A673 (cell line): ENCODE measurements at places on chromosomes 11 and 22. TPM values are rescaled to one million over a fixed set of nuclear protein-coding genes. Genes with fewer than 3 reads are reported as not detected.

MUC2 gene
- total RNA-seq: not detected in 2 replicates

ARHGAP8 gene
- total RNA-seq: 0.31 TPM in 1 of 2 replicates, not detected in the other

DLG2 gene
- total RNA-seq: 276 and 277 TPM in 2 replicates

OR4C11 gene
- not detected in 2 replicates for total RNA-seq

THY1 gene
- 150 and 187 TPM in 2 replicates for total RNA-seq

GRCh38 chr11:134120143-134120850 is 51.4 kb downstream of the JAM3 start:
- DNase-seq: no peak

GRCh38 chr11:94060401-94060800 is 39.2 kb downstream of the HEPHL1 start:
- DNase-seq: no peak

GRCh38 chr22:17982572-17983141 is 41.7 kb downstream of the MICAL3 start:
- DNase-seq: no peak

DNA sequence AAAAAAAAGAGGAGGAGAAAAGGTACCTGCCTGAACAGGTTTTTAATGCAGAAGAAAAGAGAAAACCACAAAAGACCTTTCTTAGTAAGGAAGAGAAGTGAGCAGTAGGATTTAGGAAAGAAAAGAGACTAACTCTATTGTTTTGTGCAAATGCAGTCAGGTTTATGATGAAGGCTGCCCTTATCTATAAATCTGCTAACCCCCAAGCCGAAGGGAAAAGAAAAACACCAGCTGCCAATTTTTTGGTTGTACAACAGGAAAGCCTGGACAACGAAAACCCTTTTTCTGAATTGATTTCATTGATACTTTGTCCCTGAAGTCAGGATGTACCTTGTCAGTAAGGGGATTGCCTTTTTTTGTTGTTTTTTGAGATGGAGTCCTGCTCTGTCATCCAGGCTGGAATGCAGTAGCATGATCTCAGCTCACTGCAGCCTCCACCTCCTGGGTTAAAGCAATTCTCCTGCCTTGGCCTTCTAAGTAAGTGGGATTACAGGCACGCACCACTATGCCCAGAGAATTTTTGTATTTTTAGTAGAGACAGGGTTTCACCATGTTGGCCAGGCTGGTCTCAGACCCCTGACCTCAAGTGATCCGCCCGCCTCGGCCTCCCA is 21.2 kb downstream of the POLD4 start:
- DNase-seq: no peak

DNA sequence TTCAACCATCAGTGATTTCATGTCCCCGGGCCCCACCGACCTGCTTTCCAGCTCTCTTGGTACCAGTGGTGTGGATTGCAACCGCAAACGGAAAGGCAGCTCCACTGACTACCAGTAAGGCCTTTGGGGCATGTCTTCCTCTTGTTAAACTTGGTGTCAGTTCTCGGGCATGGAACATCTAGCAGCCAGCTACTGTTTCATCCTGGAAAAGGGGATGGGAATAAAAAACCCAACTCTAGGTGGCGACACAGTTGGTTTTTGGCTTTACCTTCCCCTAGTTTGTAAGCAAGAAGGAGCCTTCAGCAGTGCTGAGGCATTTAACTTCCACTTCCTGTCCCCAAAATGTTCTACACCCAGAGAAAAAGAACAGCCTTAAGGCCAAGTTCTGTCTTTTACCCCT is 76.7 kb downstream of the BMAL1 start:
- peak; percentile 34 for DNase-seq

DNA sequence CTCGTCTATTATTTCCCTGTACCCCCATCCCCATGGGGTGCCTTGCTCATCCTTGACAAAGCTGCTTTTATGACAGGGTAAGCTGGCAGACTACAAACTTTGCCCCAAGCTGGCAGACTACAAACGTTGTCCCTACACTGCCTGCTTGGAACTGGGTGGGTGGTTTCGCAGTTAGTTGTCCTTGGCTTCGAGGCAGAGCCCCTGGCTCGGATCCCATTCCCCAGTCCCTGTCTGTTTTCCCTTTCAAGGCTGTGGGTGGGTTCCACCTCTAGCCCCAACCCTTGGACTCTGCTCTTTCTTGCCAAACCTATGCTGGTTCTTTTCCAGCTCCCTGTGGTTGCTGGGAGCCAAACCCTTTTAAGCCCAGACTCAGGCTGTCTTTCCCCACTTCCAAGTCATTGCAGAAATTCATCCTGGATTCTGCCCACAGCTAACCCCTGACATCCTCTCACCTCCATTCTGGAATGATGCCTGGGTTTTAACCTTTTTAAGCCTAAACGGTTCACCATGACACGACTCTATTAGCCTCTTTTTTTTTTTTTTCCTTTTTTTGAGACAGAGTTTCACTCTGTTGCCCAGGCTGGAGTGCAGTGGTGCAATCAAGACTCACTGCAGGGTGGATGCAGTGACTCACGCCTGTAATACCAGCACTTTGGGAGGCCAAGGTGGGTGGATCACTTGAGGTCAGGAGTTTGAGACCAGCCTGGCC is 9.2 kb upstream of the RBM14 start:
- DNase-seq: no peak

DNA sequence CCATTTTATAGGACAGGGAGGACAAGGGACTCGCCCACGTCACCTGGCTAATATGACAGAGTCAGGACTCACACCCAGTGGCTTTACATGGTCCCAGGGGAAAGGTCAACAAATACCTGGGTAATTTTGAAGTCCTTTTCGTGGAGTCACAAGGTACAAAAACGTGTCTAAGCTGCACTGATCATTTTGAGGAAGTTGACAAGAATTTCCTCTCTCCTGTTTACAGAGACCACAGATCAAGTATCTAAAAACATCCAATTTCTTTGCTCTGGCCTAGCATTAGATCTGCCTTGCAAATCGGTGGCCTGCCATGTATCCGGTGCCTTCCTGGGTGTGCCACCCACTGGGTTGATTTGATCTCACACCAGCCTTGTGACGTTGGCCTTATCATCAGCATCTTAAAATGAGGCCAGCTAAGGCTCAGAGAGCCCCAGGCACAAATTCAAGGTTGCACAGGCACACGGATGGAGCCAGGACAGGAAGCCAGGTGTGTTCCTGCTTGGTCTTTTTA is 17.6 kb downstream of the GDPD5 start:
- DNase-seq: no peak

GRCh38 chr11:57353446-57353845 is 15.3 kb downstream of the P2RX3 start:
- DNase-seq: no peak

GRCh38 chr11:64204464-64204989 is 2.0 kb upstream of the FERMT3 start:
- DNase-seq: peak; percentile 100

DNA sequence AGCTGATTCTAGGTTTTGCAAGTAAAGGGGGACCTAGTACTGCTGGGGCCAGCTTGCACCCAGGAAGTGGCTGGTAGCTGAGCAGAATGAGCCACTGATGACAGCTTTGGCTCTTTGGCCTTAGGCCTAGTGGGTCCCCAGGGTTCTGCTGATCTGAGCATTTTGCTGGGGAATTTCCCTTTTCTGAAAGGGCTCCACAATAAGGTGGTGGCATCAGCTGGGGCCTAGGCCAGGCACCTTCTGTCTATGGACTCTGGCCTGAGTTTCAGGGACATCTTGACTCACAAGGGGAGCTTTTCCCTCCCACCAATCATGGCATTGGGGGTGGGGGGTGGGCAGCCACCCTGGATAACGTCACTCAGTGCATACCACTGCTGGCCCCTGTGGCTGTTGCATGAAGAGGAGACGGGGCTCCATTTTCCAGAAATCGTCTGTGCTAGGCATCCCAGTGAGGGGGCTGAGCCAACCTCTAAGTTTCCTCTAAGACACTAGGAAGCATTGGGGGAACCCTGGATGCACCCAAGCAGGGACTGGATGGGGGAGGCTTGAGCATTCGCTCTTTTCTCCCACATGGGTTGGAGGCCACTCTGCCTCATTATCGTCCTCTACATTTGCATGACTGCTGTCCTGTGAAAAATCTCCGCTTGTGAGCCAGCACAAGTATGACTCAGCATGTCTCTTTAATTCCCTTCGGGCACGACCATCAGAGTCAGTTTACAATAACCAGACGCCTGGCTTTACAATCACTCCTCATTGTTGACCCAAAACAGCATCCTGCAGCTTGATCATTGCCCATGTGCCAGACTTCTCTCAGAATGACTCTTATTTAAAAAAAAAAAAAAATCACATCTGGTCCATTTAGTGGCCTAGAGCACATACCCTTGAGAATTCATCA is 145.0 kb upstream of the THY1 start:
- peak; percentile 75 for DNase-seq

- DNase-seq: no peak
Measured at GRCh38 chr11:134278356-134278755, 2.2 kb downstream of the GLB1L3 start.

- peak; percentile 64 for DNase-seq
Measured at GRCh38 chr22:24772493-24773220, 1.9 kb downstream of the PIWIL3 start.

GRCh38 chr11:30855383-30856006 is 269.3 kb upstream of the MPPED2 start:
- peak; percentile 77 for DNase-seq

- DNase-seq: no peak
Measured at GRCh38 chr11:15217416-15217815, 102.7 kb downstream of the INSC start.
